Left kidney (tissue), 8 donors: ENCODE measurements at places on chromosomes 2 and 18. TPM values are rescaled to one million over a fixed set of nuclear protein-coding genes. Genes with fewer than 3 reads are reported as not detected.

- no peak for DNase-seq
Measured at GRCh38 chr2:138515092-138515491, 13.5 kb downstream of the SPOPL start.

CPO gene
- 1.7 TPM for polyA plus RNA-seq

SCN3A gene
- 0.60 TPM for polyA plus RNA-seq

ELOA2 gene
- not detected for polyA plus RNA-seq

- no peak for DNase-seq
Measured at GRCh38 chr2:186125625-186126024, 360.4 kb upstream of the ZC3H15 start.

DNA sequence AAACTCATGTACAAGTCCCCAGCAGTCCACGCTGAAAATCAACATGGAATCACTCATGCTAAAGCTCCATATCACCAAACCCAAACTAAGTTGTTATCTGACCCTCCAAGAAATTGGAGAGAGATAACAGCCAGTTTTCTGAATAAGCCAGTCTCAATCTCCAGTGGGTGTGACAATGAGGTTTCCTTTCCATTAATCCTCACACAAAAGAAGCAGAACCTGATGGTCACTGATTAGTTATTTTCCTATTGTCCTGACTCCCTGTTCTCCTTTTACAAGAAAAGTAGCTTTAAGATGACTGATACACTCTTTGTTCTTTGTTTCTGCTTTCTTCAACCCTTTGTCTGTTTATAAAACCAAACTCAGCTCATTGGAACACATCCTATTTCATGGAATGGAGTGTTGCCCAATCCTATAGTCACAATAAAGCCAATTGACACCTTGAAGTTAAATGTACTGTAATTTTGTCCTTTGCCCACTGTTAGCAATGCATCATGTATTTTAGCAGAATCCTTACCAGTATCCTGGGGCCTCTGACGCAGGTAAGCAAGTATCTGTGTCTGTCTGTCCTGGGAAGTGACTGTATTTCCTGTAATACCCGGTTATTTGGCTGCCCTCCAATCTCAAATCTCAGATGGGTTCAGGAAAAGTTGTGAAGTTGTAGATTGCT, 30.6 kb upstream of the SH3RF3 start:
- no peak for DNase-seq

RETREG2 gene
- 105 TPM for polyA plus RNA-seq

- DNase-seq = no peak
Measured at GRCh38 chr2:194205568-194206227, 1451.3 kb upstream of the SLC39A10 start.

DNA sequence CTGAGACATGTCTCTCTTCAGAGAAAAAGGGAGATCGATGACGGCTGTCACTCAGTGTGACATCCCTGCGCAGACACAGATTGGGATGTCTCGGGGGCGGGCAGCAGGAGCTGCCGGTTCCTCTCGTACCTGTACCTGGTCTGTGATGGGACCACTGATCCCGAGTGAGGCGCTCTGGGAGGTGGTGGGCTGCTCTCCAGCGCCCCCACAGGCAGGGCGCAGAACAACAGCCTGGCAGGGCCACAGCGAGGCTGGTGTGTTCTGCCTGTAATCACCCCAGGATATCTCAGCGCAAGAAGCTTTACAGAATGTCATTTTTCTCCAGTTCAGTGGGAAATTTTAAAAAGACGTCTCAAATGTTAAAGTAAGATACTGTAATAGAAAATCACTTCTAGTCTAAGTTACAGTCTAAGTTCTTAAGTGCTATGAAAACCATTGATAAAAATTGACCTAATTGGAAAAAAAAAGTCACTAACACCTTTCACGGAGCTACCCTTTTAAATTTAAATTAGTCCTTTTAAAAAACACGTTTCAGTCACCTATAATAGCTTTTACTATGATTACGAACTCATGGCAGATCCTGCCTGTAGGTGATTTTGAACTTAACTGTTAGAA, 189.8 kb downstream of the SNTG2 start:
- DNase-seq = no peak

RNF125 gene
- 2.7 TPM for polyA plus RNA-seq

- DNase-seq = no peak
Measured at GRCh38 chr2:151347906-151348305, 9.5 kb upstream of the TNFAIP6 start.

DNA sequence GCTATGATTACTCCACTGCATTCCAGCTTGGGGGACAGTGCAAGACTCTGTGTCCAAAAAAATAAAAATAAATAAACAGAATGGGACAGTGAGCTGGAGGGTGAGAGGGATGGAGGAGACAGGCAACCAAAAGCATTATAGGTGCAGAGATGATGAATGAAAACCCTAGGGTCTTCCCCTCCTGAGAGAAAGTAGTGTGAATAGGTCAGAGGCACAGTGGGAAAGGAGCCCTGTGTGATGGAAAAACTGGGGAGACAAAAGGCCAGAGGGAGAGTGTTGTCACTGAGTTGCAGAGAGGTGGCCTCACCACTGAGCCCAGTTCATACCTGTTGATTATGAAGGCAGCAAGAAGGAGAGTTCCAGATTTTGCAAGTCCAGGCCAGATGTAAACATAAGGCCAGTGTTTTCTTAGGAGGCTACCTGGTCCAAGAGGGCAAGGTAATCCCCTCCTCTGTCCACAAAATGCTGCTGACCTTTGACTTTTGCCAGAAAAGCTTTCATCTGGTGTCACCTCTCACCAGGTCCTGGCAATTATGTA, 17.6 kb upstream of the AGFG1 start:
- no peak for DNase-seq

DNA sequence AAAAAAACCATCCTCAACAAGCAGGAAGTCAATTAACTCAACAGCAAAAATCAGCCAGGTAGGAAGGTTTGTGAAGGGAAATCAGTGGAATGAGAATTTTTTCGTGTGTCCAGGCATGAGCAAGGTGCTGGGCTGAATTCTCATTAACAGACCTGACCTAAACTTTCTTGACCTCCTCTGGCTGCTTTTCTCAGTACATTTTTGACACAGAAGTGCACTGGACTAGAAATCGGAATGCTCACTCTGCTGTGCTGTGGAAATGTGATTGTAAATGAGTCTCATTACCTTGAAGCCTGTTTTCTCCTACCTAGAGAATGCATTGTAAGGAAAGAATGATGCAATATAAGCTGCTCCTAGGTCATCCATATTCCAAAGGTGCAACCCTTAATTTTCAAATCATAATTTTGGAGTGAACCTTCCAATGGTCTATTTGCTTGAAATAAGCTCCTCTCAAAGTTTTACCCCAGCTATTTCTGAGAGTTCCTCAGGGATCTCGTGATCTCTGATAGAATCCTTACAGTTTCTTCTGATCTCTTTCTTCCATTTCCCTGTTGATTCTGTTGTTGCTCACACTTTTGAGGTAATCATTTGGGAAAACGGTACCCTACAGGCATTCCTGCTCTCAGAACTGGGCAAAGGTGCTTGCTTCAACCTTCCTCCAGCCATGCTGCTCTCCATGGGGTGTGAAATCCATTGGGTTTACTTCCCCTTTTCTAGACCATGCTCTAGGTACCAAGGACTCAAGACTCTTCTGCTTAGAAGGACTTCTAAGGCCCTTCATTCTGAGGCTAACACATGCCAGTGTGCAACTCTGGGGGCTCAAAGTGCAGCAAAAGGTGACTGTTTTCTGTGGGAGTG, 104.9 kb upstream of the ITPRID2 start:
- no peak for DNase-seq

GRCh38 chr18:74451148-74451547, 6.0 kb downstream of the DIPK1C start:
- no peak for DNase-seq

ALPG gene
- polyA plus RNA-seq = not detected

DNA sequence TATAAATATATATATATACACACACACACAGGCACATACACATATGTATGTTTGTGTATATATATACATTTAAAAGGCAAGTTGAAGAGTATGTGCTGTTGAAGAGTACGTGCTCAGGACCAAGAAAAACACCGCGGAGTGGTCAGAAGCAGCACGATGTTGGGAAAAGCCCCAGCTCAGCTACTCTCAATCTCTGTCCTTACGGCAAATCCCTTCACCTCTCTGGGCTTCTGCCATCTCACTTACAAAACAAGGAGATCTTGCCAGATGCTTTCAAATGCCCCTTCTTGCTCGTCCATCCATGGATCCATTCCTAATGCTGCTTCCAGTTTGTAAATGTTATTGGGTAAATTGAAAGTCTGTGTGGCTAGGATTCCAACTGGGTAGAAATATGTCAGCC, 333.9 kb downstream of the BCL11A start:
- DNase-seq = no peak

ID2 gene
- 306 TPM for polyA plus RNA-seq

PRR30 gene
- polyA plus RNA-seq = not detected

- no peak for DNase-seq
Measured at GRCh38 chr18:53906681-53907080, 317.8 kb downstream of the MBD2 start.

NEU2 gene
- polyA plus RNA-seq = not detected
